Breast epithelium (tissue), 4 donors: ENCODE measurements at places on chromosomes 5 and 9.
A peak's percentile ranks its signal among the peaks of the same experiment; 100 is the strongest.

GRCh38 chr5:74016373-74016772 lies 390.4 kb downstream of the ARHGEF28 start:
- DNase-seq, result no peak

DNA sequence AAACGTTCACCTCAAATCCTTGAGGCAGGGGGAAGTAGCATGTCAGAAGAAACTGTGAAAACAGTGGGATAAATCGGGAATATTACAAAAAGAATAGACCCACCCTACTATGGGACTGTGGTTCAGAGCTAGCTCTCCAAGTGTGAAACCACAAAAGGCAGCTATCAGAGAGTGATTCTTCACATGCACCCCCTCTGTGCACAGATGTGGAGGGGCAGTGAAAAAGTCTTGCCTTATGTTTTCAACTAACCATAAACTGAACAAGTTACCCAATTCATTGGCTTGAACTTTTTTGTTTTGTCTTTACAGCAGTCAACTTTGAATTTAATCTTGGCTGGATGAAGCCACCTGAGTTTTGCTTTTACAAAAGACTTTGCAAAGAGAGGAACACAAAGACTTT lies 98.8 kb upstream of the NR4A3 start:
- no peak for DNase-seq

- no peak for DNase-seq
Observed at GRCh38 chr5:181164076-181164952, 16.9 kb downstream of the OR2V2 start.

GRCh38 chr5:120096413-120096812 lies 367.7 kb upstream of the PRR16 start:
- DNase-seq, result no peak

DNA sequence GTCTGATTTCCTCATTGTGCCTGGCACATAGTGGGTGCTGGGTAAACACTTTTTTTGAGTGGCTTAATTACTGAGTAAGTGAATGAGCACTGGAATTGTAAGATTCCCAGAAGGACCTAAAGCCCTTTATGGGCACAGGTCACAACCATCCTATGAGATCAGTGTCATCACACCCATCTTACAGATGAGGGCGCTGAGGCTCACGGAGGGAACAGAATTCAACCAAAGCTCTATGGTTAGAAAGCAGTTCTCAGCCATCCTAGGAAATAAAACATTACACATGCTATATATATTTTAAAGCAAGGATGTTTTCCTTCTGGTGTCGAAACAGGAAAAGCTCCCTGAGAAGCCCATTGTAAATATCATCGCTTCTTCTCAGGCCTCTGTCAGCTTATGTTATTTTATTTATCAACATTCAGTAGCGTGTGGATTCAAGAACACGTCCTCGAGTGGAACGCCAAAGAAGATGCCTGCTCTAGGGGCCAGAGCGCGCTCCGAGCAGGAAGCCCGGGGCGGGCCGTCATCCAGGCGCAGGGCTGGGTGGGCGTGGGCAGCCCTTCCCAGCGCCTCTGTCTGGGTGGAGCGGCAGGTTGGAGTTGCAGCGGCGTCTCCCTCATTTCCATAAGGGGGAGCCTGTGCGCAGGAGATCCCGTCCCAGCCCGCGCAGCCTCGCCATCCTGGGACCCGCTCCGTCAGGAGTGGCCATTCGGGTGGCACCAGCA lies 155.8 kb upstream of the SMIM23 start:
- no peak for DNase-seq

GRCh38 chr5:117431091-117431490 lies 856.5 kb upstream of the SEMA6A start:
- no peak for DNase-seq

DNA sequence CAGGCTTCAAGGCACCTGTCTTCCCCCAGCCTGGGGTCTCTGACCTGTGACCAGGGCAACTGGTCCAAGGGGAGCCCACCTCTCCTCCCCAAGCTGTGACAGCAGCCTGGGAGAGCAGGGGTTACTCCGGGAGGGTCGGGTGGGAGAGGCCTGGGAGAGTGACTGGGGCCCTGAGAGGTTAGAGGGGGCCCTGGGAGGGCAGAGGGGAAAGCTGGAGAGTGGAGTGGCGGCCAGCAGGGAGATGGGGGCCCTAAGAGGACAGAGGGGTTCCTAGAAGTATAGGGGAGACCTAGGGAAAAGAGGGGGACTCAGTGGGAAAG lies 302 bp downstream of the LCN9 start:
- no peak for DNase-seq

DNA sequence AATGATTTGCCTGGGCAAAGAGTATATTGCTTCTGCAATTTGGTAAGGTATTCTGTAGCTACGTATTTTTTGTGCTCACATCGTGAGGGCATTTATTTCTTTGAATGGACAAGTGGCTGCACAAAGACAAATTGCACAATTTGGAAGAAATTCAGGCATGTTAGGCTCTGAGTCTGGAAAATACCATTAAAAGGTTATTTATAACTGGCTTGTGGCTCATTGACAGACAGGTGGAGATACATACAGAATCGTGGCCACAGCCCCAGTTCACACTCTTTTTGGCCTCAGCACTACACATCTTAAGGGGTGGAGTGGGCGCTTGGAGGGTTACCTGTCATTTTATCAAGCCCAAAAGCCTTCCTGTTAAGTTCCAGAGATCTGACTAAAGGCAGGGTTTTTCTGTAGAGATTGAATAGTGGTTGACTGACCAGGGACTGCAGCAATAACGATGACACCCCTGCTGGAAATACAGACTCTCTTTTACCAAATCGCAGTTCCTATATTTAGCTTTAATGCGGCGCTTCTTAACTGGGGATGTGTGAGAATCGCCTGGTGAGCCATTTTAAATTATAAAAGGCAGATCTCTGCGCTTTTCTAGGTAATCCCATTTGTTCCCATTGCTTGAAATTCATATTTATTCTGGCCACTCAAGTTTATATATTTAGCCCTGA lies 14.7 kb downstream of the MAN2A1 start:
- DNase-seq, result no peak

DNA sequence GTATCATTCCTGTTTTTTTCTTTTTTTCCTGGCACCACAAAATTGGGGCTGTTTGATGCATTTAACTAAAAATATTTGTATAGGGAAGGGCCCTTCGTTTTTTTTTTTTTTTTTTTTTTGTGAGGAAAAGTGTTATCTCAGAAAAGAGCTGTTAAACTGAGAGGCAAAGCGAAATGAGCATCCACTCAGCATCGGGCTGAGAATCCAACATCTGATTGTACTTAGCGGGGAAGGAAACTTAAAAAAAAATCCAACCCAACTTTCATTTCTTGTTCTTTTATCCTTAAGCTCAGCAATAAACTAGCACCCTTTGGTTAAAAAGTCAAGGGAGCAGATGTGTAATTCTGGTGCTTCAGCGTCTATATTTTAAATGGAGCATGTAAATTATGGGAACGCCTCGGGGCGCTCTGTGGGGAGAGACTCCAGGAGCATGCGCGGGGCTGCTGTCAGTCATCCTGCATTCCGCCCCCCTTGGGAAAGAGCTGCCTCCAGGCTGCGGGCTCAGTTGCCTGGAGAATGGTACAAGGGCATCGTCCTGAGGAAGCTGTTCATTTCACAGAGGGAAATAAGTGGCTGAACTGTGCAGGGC lies 33.3 kb downstream of the DMRT2 start:
- DNase-seq, result no peak

GRCh38 chr9:3750321-3750720 lies 224.5 kb upstream of the RFX3 start:
- DNase-seq, result no peak

DNA sequence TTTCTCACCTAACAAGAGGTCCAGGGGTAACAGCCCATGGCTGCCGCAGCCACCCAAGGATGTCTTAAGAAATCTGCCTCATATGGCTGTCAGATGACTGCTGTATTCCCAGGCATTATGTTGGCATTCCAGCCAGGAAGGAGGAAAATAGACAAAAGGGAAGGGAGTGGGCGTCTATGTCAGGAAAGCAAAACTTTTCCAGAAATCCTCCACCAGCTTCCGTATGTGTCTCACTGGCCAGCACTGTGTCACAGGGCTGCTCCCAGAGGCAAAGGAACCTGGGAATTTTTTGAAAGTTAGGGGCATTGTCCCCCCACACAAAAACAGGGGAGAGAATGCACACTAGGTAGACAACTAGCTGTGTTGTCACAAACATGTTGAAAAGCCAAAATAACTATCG lies 7.3 kb downstream of the BHMT2 start:
- DNase-seq, result no peak

DNA sequence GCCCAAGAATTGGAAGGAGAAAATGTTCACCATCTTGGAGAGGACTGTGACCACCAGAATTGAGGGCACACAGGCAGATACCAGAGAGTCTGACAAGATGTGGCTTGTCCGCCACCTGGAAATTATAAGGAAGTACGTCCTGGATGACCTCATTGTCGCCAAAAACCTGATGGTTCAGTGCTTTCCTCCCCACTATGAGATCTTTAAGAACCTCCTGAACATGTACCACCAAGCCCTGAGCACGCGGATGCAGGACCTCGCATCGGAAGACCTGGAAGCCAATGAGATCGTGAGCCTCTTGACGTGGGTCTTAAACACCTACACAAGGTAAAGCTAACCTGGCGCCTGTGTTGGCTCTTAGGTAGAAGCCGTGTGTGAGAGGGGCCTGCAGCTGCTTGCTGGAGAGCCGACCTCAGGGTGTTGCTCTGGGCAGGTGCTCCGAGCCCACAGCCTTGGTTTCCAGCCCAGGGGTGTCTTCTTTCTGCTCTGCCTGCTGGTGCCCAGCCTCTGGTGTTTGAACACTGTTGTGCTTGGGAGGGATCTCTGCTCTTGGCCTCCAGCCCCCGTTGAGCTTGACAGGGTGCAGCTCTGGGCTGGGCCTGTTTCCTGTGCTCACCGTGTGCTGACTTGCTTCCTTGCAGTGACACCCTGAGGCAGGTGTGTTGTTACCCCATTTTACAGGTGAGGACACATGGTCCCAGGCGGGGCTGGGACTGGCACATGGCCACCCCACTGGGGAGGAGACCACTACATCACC lies 10.9 kb downstream of the EXOC3 start:
- DNase-seq, result no peak

- DNase-seq, result no peak
Observed at GRCh38 chr5:138632900-138633489, 57.8 kb upstream of the HSPA9 start.

- no peak for DNase-seq
Observed at GRCh38 chr9:90287567-90288274, 354.9 kb downstream of the DIRAS2 start.

DNA sequence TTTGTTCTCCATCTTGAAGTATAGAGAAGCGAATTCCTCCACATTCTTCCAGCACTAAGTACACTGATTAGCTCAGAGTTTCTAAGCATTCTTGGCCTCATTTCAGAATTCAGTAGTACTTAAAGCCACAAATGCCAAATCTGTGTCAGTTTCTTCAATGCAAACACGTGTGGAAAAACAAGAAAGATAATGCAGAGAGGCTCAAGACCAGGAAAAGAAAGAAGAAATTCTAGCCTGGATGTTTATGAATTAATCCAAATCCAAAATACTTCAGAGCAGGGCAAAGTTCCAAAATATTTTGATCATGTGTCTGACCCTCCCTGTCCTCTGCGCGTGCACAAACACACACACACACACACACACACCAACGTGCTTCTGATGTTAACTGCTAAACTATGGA lies 457.6 kb downstream of the SLCO4C1 start:
- no peak for DNase-seq

GRCh38 chr5:124858612-124859011 lies 112.2 kb upstream of the ZNF608 start:
- DNase-seq, result no peak

DNA sequence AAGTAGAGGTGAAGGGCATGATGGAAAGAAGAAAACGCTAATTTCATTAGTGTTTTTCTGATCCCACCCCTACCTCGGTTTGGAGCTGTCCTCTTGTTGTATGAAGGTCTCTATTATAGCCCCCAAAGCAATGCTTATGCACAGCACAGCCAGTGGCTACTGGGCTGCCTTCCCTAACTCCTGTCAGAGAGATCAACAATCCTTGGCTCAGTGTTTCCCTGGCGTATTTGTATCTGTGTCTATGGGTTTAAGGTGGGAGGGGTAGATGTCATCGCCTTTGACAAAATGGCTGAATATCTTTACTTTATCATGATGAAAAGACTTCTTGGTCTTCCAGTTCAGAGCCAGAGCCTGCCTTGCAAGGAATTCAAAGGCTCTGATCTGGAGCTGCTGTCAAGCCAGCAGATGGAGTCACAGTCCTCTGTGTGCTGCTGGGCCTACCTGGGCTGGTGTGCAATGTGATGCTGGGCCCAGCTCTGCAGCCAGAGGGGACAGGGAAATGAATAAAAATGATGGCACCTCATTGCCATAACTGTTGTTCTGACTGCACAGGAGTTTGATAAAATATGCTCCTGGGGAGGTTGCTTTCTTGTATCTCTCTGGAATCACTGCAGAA lies 20.1 kb upstream of the HSPA9 start:
- DNase-seq, result no peak

DNA sequence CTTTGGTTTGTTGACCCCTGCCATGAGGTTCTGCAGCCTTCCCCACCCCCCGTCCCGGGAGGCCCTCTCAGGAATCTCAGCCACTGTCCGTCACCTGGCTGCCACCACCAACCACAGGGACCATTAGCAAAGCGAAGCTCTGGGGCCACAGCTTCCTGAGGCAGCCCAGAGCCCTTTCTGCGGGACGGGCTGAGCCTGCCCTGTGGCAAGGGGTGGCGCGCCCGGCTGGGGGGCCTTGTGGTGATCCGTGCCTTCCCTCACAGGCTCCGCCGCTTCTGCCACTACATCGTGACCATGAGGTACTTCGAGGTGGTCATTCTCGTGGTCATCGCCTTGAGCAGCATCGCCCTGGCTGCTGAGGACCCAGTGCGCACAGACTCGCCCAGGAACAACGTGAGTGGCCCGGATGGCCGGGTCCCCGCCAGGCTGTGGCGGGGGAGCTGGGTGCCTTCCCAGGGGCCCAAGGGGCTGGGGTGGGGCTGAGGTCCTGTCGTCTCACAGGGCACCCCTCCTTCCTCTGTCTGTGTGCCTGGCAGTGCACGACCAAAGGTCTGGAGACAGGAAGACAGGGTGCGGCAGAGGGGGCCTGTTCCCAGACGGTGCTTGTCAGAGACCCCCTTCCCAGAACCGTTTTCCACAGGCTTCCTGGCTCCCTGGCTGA lies 169.2 kb downstream of the CACNA1B start:
- peak; percentile 48 for DNase-seq

DNA sequence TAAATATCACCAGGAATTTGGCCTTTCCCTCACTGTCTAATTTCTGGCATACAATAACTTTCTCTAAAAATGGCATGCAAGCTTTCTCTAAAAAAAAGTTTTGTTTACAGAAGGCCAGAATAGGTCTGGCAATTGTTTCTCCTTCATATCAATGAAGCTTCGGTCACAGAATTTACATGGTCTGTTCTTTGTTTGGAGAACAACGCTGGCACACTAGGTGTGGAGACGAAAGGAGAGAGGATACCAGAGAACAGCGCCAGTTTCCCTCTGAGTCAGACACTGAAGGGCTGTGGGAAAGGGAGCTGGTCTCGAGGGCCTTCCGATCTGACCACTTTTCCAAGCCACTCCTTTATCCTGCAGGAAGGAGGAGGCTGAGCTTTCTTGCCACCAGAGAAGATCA lies 60.1 kb upstream of the ITGA1 start:
- peak; percentile 22 for DNase-seq
